Left ventricle myocardium inferior (tissue), 1 donor: ENCODE measurements at places on chromosomes 16 and 17.

DNA sequence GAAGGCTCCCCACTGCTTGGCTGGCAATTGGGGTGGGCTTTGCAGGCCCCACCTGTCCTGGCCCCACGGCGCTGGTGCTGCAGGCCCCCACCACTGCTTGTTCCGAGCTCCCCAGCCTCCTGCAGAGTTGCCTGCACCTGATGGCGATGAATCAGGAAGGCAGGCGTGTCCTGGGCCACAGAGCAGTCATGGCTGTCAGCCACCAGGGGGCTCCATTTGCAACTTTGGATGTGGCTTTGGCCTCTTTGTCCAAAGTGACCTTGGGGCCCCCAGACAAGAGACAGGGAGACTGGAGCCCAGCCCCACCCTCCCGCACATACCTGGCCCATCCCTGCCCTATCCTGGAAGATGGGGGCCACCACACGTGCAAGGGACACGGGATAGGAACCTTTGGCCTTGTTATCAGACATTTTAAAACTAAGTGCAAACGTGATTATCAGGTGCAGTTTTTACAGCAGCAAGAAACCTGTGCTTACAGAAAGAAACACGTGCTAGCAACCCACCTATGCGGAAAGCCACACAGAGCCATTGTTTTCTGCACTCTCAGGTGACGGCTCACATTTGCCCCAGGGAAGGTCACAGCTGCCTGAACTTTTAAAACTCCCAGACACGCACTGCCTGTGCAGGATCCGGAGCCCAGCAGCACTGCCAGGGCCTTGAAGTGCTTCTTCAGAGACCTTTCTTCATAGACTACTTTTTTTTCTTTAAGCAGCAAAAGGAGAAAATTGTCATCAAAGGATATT, at the start of gene DNASE1:
Gene DNASE1, plus strand, starts transcription at position 443 of the 743 bp plus-strand sequence. CDS start 683 bp downstream, outside the sequence.
- peak; percentile 43 for DNase-seq

DNA sequence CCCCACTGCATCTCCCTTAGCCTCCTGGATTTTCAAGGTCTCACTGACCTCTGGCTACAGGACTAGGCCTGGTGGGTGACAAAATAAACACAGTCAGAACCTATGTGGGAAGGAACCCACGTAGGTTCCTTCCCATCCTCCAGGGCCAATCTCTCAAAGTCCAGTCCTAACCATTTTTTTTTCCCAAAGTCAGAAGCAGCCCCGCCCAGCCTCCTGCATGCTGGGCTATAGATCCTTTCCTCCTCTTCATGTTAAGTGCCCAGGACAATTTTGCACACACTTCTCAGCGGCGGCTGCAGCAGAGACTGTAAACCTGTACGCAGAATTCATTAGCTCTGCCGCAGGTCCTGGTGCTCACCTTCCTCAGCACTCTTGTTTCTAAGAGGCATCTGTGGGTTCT, 285.8 kb downstream of the NPIPA8 start:
- no peak for DNase-seq

DNA sequence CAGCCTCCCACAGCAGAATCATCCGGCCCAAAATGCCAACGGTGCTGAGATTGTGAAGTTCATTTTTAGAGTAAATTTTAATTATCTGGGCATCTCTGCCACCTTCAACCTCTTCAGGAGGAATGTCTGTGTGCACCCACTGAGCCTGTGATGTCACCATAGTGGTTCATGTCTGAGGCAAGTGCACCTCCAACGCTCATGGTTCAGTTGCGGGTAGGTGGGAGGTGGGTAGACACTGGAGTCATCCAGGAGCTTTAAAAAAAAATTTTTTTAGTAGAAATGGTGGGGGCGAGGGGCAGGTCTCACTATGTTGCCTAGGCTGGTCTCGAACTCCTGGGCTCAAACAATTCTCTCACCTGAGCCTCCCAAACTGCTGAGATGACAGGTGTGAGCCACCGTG, 1.9 kb downstream of the FLYWCH1 start:
- no peak for DNase-seq

- DNase-seq: no peak
Observed at GRCh38 chr17:40986920-40987319, 2.8 kb upstream of the KRT40 start.

DNA sequence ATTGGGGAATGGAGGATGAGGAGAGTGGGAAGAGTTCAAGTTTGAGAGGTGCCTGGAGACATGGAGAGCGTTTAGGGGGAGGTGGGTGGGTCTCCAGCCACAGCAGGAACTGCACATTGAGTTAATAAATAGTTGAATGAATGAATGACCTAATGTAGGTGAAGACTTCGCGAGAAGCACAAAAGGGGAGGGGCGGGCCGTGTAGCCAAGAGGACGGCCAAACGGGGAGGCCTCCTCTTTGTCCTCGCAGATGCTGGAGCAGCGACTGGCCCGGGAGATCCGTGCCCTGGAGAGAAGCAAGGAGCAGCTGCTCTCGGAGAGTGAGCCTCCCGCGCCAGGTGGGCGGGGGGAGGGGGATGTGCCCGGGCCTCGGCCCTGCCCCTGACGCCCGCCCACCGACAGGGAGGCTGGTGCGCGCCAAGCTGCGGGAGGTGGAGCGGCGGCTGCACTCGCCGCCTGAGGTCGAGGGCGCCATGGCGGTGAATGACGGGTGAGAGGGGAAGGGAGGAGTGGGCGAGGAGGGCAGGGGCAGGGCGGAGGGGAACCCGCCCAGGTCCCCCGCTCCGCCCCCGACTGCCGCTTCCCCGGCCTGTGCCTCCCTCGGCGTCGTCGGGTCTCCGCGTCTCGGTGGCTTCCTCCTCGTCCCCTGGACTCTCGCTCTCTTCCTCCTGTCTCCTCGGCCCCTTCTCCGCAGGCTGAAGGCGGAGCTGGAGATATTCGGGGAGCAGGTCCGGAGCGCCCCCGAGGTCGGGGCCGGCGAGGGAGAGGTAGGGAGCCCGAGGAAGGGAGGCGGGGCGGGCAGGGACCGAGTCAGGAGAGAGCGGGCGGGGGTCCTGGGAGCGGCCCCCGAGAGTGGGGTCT, 12.9 kb downstream of the SYCE1L start:
- DNase-seq: peak; percentile 38
